ENCODE measurements at places on chromosomes 11 and 22. TPM values are rescaled to one million over a fixed set of nuclear protein-coding genes. Genes with fewer than 3 reads are reported as not detected.

LDHAL6A gene
- total RNA-seq = not detected

MOV10L1 gene
- 1.5 TPM for total RNA-seq

CD6 gene
- not detected for total RNA-seq

LRRC32 gene
- total RNA-seq = 45.1 TPM

HTR3A gene
- not detected for total RNA-seq

SYT13 gene
- total RNA-seq = under 0.01 TPM

GPR137 gene
- 15.1 TPM for total RNA-seq

VPREB1 gene
- not detected for total RNA-seq

SMIM35 gene
- not detected for total RNA-seq

HSPB2 gene
- total RNA-seq = 0.79 TPM

Measured in smooth muscle cell of the pulmonary artery (primary cell).